GM23248 (cell line): ENCODE measurements at places on chromosomes 4 and X. TPM values are rescaled to one million over a fixed set of nuclear protein-coding genes. Genes with fewer than 3 reads are reported as not detected.

GRCh38 chrX:102934624-102935023, 2.4 kb upstream of the RAB40AL start:
- no peaks in the 10 kb centered on the region for H3K27me3 ChIP-seq
- no peak overlapping the region for H3K27ac ChIP-seq
- DNase-seq = peak; percentile 39
- H3K4me3 ChIP-seq = no peak overlapping the region
- no peaks in the 10 kb centered on the region for H3K36me3 ChIP-seq

GRCh38 chr4:93446038-93446437, 382.5 kb upstream of the ATOH1 start:
- no peak overlapping the region for H3K4me3 ChIP-seq
- no peak for DNase-seq
- H3K27me3 ChIP-seq = no peaks in the 10 kb centered on the region
- H3K27ac ChIP-seq = no peak overlapping the region

DNA sequence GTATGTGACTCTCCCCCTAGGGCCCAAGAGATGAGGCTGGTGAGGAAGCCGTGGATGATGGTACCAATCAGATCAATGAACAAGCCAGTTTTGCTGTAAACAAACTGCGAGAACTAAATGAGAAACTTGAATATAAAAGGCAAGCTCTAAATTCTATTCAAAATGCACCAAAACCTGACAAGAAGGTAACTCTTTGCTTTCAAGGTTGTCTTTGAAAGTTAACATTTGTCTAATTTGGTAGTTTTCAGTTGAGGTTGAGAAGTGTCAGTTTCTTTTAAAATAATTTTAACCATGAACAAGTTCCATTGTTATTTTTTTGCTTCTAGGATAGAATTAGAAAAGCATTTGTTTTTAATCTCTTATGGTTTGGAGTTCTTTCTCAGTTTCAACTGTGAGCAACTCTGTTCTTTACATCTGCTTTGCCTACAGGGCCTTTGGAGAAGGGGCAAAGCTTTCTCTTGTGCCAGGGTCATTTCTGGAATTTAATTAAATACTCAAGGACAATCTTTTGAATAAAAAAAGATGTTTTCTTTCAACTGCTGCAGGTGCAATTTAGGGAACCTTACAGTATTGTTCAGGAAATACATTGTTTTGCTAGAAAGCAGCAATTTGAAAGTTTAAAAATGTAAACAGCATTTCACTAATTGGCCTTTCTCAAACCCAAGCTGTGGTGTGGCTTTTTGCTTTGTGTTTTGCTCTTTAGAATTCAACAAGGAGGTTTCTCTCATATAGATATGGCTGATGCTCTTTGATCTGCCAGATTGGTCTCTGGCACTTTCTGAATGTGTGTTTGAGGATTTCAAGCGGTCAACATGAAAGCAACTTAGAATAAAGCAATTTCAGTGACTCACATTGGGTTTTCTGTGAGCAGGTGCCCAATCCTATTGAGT, 62.9 kb downstream of the LRP2BP start:
- no peak overlapping the region for H3K4me3 ChIP-seq
- no peaks in the 10 kb centered on the region for H3K4me1 ChIP-seq
- no peak for DNase-seq
- H3K36me3 ChIP-seq = no peaks in the 10 kb centered on the region

GRCh38 chrX:148580016-148580415, 79.6 kb downstream of the AFF2 start:
- H3K27me3 ChIP-seq = no peaks in the 10 kb centered on the region
- no peaks in the 10 kb centered on the region for H3K36me3 ChIP-seq
- no peak for DNase-seq
- no peak overlapping the region for H3K4me3 ChIP-seq
- no peaks in the 10 kb centered on the region for H3K4me1 ChIP-seq
- H3K27ac ChIP-seq = no peak overlapping the region

- H3K36me3 ChIP-seq = no peaks in the 10 kb centered on the region
- peak overlapping the region; percentile 57 for H3K27ac ChIP-seq
- peak; percentile 84 for DNase-seq
- H3K4me1 ChIP-seq = peaks cover 20% of the 10 kb centered on the region
Observed at GRCh38 chr4:54568184-54568583, 89.6 kb upstream of the KIT start.

- DNase-seq = no peak
- no peaks in the 10 kb centered on the region for H3K27me3 ChIP-seq
- no peaks in the 10 kb centered on the region for H3K36me3 ChIP-seq
- peak overlapping the region; percentile 75 for H3K27ac ChIP-seq
Observed at GRCh38 chr4:140096483-140096861, 57.5 kb downstream of the MAML3 start.

DNA sequence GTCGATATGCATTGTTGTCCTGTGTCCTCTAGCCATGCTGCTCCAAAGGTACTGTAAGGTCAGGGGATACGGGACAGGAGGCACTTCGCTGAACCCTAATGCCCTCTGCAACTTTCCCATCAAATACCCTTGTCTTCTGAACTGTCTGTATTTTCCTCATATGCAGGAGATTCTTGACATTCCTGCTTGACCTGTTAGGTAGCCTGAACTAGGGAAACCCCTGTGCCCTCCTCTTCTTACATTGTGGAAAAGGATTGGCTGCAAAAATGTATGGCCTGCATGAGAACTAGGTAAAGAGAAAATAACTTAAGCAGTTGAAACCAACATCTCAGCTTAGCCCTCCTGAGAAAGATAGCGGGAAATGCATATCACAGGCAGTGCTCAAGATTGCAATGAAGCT, 11.4 kb downstream of the RTL8B start:
- no peaks in the 10 kb centered on the region for H3K27me3 ChIP-seq
- no peak overlapping the region for H3K4me3 ChIP-seq
- H3K36me3 ChIP-seq = no peaks in the 10 kb centered on the region
- DNase-seq = no peak
- no peaks in the 10 kb centered on the region for H3K4me1 ChIP-seq

- no peak overlapping the region for H3K4me3 ChIP-seq
- H3K36me3 ChIP-seq = no peaks in the 10 kb centered on the region
- peak; percentile 79 for DNase-seq
- no peaks in the 10 kb centered on the region for H3K27me3 ChIP-seq
Observed at GRCh38 chr4:111562826-111563225, 582.4 kb upstream of the FAM241A start.

GRCh38 chr4:145565328-145565727, 53.9 kb upstream of the MMAA start:
- no peaks in the 10 kb centered on the region for H3K27me3 ChIP-seq
- DNase-seq = no peak
- H3K4me3 ChIP-seq = no peak overlapping the region
- no peaks in the 10 kb centered on the region for H3K36me3 ChIP-seq
- no peak overlapping the region for H3K27ac ChIP-seq

DNA sequence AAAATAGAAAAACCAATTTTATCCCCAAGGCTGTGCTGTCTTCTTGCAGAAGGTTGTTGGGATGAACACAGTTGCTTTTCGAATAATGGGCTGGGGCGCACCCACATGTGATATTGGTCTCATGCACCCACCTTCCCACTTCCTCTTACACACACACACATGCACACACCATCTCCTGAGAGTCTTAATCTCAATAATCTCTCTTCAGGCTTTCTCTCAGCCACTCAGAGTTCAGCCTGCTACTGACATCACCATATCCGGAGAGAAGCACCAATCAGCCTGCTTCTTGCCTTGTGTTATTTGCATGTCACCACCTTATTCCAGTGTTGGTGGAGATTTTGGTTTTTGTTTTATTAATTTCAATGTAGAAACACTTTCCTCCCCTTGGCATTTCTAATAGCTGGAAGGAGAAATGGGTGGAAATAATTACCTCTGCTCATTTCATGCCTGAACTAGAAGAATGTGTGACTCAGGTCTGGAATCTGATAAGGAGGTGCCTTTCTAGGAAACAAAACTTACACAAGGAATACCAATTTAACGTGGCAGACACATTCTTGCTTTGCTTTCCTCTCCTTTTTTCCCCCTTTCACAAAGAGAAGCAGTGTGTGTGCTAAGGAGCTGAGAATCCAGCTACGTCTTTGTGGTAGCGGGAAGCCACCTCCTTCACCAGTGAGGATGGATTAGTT, 400.2 kb downstream of the MID1IP1 start:
- no peaks in the 10 kb centered on the region for H3K27me3 ChIP-seq
- no peaks in the 10 kb centered on the region; the same call in 1 of the 2 replicates for H3K4me1 ChIP-seq
- H3K27ac ChIP-seq = no peak overlapping the region
- H3K4me3 ChIP-seq = no peak overlapping the region
- peak; percentile 15 for DNase-seq

DNA sequence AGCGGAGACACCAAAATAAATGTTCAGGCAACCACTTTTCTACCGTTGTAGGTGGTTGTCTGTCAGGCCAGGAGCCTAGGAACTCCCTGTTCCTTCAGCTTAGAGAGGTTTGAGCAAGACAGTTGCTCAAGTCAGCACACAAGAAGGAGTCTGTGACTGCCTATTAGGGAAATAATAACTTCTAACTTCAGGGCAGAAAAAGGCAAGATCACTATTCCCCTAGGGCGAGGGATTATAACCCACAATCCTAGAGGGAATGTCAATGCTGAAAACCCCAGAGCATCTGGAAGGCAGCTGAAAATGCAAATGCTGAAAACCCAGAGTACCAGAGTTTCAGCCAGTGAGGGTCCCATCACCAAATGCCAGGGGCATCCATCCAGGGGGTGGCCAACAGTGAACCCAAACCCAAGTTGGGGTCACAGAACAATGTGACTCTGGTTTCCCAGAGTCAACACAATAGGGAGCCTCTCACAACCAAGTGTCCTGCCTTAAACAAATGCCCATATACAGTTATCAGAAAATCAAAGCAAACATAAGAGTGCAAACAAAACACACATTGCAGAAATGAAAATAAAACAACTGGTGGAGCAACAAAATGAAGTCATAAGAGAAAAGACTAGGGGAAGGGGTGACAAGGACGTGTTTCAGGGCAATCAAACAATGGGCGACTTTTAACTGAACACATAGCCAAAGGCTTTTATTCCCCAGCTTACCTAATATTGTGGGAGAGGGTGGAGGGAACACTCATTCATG, 27.6 kb downstream of the MORF4L2 start:
- H3K4me3 ChIP-seq = no peak overlapping the region
- no peaks in the 10 kb centered on the region for H3K36me3 ChIP-seq
- no peaks in the 10 kb centered on the region for H3K27me3 ChIP-seq
- DNase-seq = no peak
- H3K27ac ChIP-seq = no peak overlapping the region
- peaks cover 11% of the 10 kb centered on the region for H3K4me1 ChIP-seq

DNA sequence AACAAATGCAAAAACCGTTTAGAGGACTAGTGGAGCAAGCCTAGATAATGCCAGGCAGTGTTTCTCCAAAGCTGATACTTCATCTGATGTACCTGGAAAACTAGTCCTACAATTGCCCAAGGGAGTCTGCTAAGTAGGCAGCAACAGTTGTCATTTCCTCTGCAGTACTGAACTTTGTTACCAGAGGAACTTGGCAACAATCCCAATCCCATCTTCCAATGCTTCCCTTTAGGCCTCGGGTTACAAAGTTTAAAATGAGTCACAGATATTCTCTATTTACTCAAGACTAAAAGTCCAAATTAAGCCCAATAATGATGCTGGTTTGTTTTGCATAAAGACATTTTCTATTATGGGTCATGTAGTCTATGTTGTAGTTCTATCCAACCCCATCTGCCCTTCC, 120.0 kb upstream of the GLRA2 start:
- no peaks in the 10 kb centered on the region for H3K4me1 ChIP-seq
- no peak overlapping the region for H3K4me3 ChIP-seq
- no peak overlapping the region for H3K27ac ChIP-seq
- no peaks in the 10 kb centered on the region for H3K36me3 ChIP-seq

DNA sequence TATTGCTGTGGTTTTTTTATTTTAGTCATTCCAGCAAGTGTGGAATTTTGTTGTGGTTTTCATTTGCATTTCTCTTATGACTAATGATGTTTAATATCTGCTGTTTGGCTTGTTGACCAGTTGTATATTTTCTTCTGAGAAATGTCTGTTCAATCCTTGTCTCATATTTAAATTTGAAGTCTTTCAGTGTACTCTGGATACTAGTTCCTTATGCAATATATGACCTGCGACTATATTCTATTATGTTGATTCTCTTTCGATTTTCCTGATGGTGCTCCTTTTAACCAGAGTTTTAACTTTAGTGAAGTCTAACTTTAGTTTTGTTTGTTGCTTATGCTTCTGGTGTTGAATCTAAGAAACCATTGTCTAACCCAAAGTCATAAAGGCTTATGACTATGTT, 1528.0 kb downstream of the TECRL start:
- H3K4me3 ChIP-seq = no peak overlapping the region
- H3K4me1 ChIP-seq = no peaks in the 10 kb centered on the region
- H3K27ac ChIP-seq = no peak overlapping the region
- no peaks in the 10 kb centered on the region for H3K27me3 ChIP-seq

PNMA3 gene
- total RNA-seq = not detected in 2 replicates

SHROOM3 gene
- total RNA-seq = 44.6 and 50.7 TPM in 2 replicates

GAB1 gene
- total RNA-seq = 6.3 and 7.1 TPM in 2 replicates
